Ureter (tissue), 1 donor: ENCODE measurements at places on chromosomes 2 and 18. TPM values are rescaled to one million over a fixed set of nuclear protein-coding genes. Genes with fewer than 3 reads are reported as not detected.
A peak's percentile ranks its signal among the peaks of the same experiment; 100 is the strongest.

COL4A3 gene
- total RNA-seq = 23.3 TPM

NR4A2 gene
- 6.6 TPM for total RNA-seq

SLC4A1AP gene
- total RNA-seq = 19.7 TPM

SLC30A3 gene
- not detected for total RNA-seq

TIA1 gene
- total RNA-seq = 160 TPM

INHBB gene
- total RNA-seq = 10.8 TPM

GRCh38 chr2:224060783-224061482 is 21.8 kb upstream of the SERPINE2 start:
- DNase-seq = no peak

DNA sequence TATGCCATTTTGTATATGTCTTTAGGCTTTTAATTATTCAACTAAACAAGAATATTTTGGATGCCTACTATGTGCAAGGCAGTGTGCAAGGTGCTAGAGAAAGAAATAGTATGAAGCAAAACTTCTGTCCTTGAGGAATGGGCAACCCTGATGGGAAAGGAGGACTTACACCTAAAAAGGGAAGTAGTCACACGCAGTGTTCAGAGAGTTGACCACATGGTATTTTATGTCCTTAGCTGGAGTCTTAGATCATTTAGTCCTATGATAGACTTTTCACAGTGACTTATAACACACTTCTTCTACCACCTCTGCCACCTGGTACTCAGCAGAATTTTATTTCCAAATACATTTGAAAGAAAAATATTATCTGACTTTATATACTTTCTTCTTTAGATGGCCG is 291.6 kb downstream of the PLCL1 start:
- DNase-seq = no peak

GRCh38 chr2:237315170-237315828 is 98.7 kb downstream of the COL6A3 start:
- peak; percentile 88 for DNase-seq

GRCh38 chr2:161825429-161825828 is 201.2 kb downstream of the SLC4A10 start:
- no peak for DNase-seq

DNA sequence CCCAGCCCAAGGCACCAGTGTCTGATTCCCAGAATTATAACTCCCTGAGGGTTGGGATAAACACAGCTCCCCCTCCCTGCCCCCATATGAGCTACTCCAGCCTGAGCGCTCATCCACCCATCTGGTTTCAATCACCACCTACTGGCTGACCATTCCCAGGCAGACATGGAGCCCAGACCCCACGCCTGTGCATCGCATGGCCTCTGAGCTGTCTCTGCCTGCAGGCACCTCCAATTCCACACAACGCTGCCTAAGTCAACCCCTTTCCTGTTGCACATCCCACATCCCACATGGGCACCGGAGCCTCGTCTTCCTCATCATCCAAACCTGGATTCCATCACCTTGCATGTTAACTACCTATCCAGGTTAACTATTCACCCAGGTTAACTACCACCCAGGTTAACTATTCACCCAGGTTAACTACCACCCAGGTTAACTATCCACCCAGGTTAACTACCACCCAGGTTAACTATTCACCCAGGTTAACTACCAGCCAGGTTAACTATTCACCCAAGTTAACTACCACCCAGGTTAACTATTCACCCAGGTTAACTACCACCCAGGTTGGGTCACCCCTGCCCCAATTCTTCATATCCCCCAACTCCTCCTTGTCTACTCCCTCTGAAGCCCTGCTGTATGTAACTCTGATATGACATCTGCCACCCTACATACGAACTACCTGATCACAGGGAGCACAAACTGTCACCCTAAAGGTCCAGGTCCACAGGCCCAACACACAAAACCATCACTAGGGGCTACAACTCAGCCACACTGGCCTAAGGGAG is 47.8 kb downstream of the TEX51 start:
- DNase-seq = no peak

DNA sequence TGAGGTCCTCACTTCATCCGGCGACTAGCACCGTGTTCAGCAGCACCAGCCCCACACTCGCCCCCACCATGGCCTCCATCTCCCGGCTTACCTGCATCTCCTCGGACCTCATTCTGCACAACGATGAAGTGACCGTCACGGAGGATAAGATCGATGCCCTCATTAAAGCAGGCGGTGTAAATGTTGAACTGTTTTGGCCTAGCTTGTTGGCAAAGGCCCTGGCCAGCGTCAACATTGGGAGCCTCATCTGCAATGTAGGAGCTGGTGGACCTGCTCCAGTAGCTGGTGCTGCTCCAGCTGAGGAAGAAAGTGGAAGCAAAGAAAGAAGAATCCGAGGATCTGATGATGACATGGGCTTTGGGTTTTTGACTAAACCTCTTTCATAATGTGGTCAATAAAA is 70.5 kb upstream of the MYCN start:
- DNase-seq = no peak

GRCh38 chr2:137951586-137951985 is 12.7 kb upstream of the HNMT start:
- no peak for DNase-seq
